ENCODE measurements at places on chromosomes 16 and 17.

GRCh38 chr17:13753771-13754170 is 152.0 kb upstream of the HS3ST3A1 start:
- no peak for DNase-seq

- DNase-seq = peak; percentile 57
Observed at GRCh38 chr17:77098884-77099545, 41.8 kb upstream of the SEC14L1 start.

GRCh38 chr16:65936096-65936495 is 430.4 kb upstream of the CDH5 start:
- DNase-seq = no peak

- no peak for DNase-seq
Observed at GRCh38 chr17:80071116-80071841, 30.1 kb upstream of the GAA start.

DNA sequence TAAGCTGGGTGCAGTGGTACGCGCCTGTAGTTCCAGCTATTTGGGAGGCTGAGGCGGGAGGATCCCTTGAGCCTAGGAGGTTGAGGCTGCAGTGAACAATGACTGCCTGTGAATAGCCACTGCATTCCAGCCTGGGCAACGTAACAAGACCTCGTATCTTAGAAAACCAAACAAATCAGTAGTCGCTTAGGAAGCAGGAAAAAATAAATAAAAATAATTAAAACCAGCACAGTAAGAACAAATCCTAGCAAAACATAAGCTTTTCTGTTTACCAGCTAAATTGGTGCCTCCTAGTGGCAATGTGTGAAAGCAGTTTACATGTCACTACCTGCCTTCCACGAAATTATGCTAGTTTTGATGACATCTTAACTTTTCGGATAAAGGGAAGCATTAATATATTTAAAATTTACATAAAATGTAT is 1.3 kb downstream of the ARMC5 start:
- no peak for DNase-seq

DNA sequence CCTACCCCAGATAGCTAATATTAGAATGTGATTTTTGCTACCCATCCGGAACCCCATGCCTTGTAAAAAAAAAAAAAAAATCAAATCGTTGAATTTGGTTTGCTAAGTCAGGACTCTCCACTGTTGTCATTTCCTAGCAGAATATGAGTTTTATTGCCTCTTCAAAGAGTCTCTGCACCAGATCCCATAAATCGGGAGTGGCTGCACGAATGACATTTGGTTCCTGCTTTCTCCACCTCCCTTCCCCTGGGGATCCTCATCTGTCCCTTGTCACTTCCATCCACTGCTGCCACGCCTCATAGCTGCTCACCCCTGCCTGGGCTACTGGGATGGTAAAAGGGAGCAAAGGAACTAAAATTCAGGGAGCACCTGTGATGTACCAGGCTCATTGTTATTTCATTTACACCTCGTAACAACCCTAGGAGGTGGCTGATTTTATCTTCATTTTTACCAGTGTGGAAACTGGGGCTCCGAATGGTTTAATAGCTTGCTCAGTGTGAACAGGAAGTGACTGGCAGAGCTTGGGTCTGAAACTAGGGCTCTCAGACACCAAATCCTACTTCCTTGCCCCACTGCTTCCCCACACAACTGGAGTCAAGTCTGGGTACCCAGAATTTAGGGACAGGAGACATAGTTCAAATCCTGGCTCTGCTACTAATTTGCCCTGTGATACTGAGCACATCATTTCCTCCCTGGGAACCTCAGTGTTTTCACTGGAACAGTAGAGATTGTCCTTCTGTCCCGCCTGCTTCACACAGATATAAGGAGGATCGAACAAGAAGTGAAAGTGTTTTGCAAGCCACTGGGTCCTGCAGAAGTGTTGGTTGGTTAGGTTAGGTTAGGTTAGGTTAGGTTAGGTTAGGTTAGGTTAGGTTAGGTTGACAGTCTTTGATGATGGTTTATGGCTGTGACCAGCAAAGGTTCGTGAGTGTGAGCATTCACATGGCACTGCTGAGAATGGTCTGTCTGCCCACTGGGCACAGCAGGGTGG is 585 bp upstream of the KRT36 start:
- no peak for DNase-seq

DNA sequence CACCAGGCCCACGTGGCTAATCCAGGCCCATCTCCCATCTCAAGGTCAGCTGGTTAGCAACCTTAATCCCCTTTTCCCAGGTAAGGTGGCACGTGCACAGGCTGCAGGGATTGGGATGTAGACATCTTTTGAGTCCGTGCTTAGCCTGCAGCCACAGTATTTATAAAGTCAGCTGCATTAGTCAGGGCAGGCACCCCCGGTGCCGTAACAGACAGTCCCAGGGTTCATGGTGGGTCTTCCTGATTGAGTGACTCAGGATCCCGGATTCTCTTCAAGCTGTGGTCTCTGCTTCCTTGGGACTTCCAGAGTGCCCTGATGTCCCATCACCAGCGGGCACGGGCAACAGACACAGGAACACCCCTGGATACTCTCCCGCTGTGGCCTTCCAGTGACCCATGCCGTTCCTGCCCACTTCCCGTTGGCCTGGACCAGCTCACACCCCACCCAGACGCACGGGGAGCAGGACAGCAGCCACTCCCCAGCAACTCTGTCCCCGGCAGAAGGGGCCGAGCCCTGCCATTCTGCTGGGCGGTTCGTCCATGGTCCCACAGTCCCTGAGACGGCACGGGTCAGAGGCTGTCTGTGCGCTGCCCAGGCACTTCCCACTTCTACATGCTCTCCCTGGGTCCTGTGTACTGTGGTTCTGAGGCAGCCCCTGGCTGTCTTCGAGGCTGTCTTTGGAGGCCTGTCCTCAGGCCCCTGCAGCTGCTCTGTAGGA is 248.6 kb upstream of the GSE1 start:
- no peak for DNase-seq

Measured in CD4-positive, alpha-beta T cell treated with Interleukin-4 for 1 hour (primary cell).